Cardiac fibroblast (primary cell): ENCODE measurements at places on chromosomes 13 and 19.
A peak's percentile ranks its signal among the peaks of the same experiment; 100 is the strongest.

DNA sequence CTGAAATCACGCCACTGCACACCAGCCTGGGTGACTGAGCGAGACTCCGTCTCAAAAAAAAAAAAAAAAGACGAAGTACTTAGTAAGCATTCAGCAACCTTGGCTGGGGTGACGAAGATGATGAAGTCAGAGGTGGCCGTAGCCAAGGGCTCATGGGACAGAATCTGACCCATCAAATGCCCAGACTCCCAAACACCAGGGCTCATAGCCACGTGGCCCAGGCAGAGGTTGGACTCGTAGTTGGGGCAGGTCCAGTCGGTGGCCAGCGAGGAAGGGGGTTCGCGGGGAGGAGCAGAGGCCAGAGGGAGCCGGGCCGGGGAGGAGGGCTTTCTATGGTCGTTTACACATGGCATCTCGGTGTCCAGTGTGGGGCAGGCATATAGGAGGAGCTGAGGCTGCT, 52.1 kb upstream of the EHD2 start:
- DNase-seq = no peak

DNA sequence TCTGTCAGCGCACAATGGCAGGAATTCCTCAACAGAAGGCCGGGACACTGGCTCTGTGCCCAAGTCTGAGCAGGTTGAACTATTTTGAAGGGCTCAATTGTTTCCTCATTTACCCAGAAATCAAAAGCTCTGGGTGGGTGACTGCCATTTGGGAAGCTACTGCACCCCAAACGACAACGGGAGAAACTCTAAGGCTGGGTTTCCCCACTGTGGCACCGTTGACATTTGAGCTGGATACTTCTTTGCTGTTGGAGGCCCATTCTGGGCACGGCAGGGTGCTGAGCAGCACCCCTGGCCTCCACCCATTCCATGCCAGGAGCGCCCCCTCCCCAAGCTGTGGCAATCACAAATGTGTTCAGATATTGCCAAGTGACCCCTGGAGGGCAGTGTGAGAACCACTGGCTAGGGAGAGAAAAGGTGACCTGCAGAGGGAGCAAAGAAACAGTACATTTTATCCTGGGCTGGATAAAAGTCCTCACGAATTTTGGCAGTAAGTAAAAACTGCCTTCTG, 62.5 kb downstream of the RFX2 start:
- peak; percentile 51 for DNase-seq

DNA sequence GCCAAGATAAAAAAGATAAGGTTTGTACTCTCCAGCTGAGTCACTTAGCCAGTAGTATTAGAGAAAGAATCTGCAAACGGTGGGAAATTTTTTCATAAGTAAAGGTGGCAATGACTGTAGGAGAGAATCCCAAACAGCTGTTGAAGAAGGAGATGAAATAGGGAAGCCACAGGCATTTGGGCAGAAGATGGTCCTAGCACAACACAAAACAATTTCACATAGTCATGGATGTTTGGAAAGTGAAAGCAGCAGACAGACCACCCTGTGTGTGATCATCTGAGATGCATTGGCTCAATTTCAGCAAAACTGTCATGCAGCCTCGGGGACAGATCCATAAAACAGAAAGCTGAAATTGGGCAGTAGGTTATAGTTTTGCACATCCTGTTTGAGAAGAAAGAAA, 2832.4 kb downstream of the PCDH9 start:
- peak; percentile 1 for DNase-seq

DNA sequence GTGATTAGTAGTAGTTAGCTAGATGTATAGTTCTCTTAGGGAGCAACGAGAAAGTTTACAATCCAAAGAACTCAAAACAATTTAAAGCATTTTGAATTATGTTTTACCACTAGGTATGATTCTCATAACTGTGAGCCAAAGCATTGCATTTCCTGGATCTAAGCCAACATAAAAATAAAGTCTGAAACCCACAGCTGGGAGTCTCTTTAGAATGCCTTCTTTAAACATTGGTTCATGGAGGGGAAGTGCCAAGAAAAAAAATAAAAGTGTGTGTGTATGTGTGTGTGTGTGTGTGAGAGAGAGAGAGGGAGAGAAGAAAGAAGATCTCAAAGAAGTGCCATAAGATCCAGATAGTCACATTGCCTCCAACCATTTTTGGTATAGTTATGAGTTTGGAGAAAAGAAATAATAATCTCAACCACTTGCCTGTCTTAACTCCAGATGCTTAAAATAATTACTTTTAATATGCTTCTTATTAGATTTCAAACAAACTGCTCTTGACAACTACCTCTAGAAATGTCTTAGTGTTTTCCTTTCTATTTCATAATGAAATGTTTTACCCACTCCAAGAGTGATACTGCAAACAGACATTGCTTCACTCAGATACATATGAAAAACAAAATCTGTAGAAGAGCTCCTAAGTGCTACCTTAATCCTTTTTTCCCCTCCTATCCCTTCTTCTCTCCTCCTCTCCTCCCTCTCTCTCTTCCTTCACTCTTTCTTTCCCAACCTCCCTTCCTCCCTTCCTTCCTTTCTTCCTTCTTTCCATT, 554.1 kb downstream of the KCTD12 start:
- DNase-seq = peak; percentile 63

- DNase-seq = no peak
These were observed 3.7 kb downstream of the PRKACA start for GRCh38 chr19:14113762-14114414.

- peak; percentile 39 for DNase-seq
These were observed at the start of gene ITGBL1 for GRCh38 chr13:101452519-101453485. Gene ITGBL1 (plus strand): TSS chr13:101452675. CDS start chr13:101452834, 159 bp downstream.

DNA sequence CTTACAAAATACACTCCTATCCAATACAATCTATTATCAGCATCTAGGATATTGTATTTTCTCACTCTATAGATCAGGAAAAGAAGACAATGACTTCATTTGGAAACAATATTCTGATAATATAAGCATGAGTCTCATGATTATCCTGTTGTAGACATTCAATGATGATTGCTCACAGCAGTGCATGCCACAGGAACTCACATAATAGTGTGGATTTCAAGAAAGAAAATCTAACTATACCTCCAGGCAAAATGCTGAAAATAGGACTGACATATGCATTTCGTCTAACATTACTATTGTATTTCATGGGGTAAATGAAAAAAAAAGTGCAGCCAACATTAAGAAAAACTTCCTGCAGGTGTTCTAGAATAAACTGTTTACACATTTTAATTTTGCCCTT, 122.6 kb downstream of the POSTN start:
- peak; percentile 51 for DNase-seq
